Hypothalamus (tissue), 51 donors: ENCODE measurements at places on chromosomes 3 and 15.

- DNase-seq = no peak
Observed at GRCh38 chr3:73622091-73622805, 2.5 kb downstream of the PDZRN3 start.

DNA sequence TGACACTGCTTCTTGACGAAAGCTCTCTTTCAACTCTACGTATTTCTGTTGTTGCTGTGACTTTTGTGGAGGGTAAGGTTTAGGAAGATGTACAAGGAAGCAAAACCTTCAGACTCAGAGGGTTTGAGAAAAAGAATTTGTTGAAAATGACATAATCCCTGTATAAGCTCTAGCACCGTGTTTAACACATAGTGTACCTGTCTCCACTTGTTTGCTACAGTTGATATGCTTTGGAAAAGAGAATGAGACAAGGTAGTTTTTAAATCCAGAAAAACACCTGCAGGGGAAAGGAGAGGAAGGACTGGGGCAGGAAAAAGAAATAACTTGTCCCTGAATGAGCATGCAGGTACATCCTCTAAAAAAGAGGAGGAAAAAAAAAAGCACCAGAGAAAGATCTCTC is 29.6 kb upstream of the CP start:
- DNase-seq = no peak

DNA sequence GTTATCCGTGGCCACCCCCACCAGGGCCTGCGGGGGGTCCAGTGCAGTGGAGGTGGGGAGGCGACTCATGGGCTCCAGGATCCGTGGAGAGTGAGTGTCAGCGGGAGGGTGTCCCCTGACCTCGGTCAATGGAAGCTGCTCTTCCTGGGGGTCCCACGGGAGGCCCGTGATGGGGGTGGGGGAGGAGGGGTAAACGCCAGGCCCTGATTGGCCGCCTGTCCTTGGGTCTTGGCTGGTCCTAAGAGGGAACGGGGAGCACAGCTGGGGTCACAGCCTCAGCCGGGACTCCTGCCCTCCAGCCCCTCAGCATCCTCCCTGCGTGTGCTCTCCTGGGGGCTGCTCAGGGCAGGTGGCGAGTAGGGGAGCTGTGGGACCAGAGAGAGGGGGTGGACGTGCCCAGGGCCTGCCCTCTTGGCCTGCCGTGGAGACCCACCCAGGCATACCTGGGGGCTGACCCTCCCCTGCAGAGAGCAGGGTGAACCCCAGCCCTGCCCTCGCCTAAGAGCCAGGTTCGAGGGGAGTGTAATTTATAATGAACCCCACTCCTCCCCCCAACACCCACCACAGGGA is 184.6 kb downstream of the GOLGA6L6 start:
- no peak for DNase-seq

DNA sequence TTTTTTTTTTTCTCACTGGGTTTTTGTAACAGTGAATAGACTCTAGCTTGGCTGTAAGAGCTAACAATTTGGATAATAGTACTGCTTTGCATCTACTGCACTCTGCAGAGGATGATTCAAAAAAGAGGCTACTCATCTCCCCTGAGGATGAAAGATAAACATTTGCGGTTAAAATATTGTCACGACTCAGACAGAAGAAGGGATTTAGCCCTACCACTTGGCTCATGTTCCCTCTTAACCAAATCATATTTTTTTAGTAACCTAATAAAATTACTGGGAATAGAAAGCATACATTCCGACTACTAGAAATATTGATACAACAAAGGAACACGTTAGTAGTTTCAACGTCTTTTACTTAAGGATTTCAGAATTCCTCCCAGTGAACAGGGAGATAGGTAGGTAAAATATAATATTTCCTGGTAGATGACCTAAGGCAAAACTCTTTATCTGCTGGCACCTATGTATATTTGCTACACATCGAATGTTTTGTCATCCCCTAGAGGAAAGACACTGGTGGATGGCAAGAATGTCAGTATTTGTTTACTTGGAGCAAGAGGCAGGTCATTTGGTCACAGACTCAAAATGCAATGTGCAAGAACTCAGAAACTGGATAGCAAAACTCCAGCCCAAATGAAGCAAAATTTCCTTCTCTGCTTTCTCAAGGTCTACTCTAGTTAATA is 110.8 kb downstream of the GREM1 start:
- DNase-seq = no peak

- no peak for DNase-seq
Observed at GRCh38 chr15:78450285-78450858, 12.4 kb downstream of the IREB2 start.

DNA sequence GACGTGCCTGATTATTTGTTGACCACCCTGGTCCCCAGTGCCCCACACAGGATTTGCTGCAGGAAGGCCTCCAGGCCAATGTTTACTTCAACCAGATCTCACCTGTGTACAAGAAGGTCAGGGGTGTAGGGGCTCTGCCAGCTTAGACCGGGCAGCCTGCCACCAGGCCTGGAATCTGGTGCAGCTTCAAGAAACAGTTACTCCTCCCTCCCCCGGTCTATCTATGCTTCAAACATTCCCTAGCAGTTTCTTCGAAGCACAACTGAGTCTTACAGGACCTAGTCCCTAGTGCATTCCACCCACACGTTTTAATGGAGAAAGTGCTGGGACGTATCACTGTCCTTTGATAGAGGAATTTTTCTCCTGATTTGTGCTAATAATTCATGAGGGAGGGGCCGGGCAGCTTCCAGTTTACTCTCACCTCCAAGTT is 8.0 kb downstream of the SH3BP5 start:
- DNase-seq = peak; percentile 9

DNA sequence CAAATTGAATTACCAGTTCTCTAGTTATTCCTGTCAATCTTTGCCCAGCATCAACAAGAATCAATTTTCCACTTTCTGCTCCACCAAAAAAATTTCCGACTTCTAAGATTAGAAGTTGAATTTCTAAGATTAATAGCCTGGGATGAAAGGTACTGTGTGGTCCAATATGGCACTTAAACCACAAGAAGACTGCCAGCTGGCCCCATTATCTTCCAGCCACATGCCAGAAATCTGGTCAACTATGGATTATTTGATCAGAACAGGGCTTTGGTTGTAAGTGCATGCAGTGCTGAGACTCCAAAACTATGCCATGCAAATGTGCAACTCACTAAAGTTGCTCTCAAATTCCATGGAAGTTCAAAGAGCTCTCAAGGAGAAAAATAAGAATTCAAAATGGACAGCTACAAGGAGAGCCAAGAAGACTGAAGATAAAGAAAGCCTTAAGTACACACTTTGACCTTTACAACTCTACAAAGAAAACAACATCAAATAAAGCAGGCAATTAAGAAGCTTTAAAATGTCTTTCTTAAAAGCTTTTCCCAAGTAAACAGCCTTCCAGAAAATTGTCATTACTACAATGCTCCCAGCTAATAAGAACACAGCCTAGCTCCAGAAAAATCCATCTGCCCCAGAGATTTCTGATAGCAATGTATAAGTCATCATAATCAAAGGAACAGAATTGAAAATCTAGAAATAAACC is 64.2 kb downstream of the ST3GAL6 start:
- DNase-seq = no peak
